Sigmoid colon (tissue), 7 donors: ENCODE measurements at places on chromosomes 7 and 10. TPM values are rescaled to one million over a fixed set of nuclear protein-coding genes. Genes with fewer than 3 reads are reported as not detected.

RNF32 gene
- total RNA-seq, result 0.81 TPM

TRPV6 gene
- total RNA-seq, result not detected

VAX1 gene
- total RNA-seq, result not detected

PON1 gene
- total RNA-seq, result not detected

CCDC172 gene
- total RNA-seq, result not detected

NUDT1 gene
- 26.8 TPM for total RNA-seq

SERPINE1 gene
- total RNA-seq, result 21.3 TPM

RPA3 gene
- 29.5 TPM for total RNA-seq

AKR1C8 gene
- total RNA-seq, result not detected

TUBAL3 gene
- total RNA-seq, result not detected

TSC22D4 gene
- total RNA-seq, result 29.5 TPM

NT5C3A gene
- total RNA-seq, result 20.6 TPM

SPDYE2B gene
- total RNA-seq, result not detected

PRSS37 gene
- total RNA-seq, result not detected

GNGT1 gene
- not detected for total RNA-seq

PKD1L1 gene
- total RNA-seq, result 0.55 TPM

GSTO1 gene
- 77.5 TPM for total RNA-seq

ZWINT gene
- 2.9 TPM for total RNA-seq

ZNF804B gene
- 0.41 TPM for total RNA-seq

EXOC4 gene
- 76.7 TPM for total RNA-seq

SFRP5 gene
- 18.3 TPM for total RNA-seq

OPN1SW gene
- total RNA-seq, result not detected

NKX2-3 gene
- 33.1 TPM for total RNA-seq

ZNF680 gene
- 14.8 TPM for total RNA-seq

PAPSS2 gene
- 8.2 TPM for total RNA-seq

URGCP gene
- total RNA-seq, result 32.7 TPM

MGMT gene
- total RNA-seq, result 33.8 TPM

CCDC146 gene
- total RNA-seq, result 22.8 TPM

TMEM229A gene
- total RNA-seq, result 0.71 TPM

STEAP4 gene
- total RNA-seq, result 13.2 TPM

GUSB gene
- total RNA-seq, result 17.6 TPM

CEP55 gene
- 1.4 TPM for total RNA-seq

BAIAP2L1 gene
- total RNA-seq, result 3.0 TPM

FAM131B gene
- 15.7 TPM for total RNA-seq

PRSS58 gene
- total RNA-seq, result not detected

ZNHIT1 gene
- 80.9 TPM for total RNA-seq

GRM3 gene
- not detected for total RNA-seq

UNCX gene
- total RNA-seq, result not detected

NFKB2 gene
- 31.6 TPM for total RNA-seq

ABCB1 gene
- total RNA-seq, result 5.7 TPM

ZSCAN25 gene
- 19.9 TPM for total RNA-seq

OR2A2 gene
- not detected for total RNA-seq

TMEM225B gene
- total RNA-seq, result 1.8 TPM
